Stimulated activated CD4-positive, alpha-beta T cell treated with anti-CD3 and anti-CD28 coated beads, Interleukin-15, amount 100 ng/mL, for 1 hour (primary cell): ENCODE measurements at places on chromosomes 7 and 10.

- no peak for DNase-seq
These were observed 25.2 kb upstream of the ING3 start for GRCh38 chr7:120925392-120925791.

GRCh38 chr7:42022056-42022455 is 215.0 kb downstream of the GLI3 start:
- no peak for DNase-seq

DNA sequence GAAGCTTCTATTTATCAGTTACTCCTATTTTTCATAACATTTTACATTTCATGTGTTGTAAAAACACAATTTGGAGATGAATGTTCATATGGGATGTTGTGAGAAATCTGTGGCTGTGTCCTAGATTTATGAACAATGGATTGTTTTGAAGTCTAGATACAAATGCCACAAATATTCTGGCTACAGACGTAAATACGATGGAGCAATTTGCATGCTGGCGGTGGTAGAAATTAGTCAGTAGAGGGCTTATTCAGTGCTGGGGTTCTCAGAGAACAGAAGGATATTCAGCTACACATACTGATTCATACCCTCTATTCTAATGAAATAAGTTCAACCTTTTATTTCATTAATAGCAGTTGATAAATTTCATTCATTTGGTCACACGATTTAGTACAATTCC is 48.8 kb downstream of the PLPP4 start:
- no peak for DNase-seq

- DNase-seq = no peak
These were observed 88.8 kb upstream of the MDFIC start for GRCh38 chr7:114832906-114833595.

- DNase-seq = no peak
These were observed 224.2 kb upstream of the NPY start for GRCh38 chr7:24059775-24060174.

- no peak for DNase-seq
These were observed 41.2 kb downstream of the TBC1D12 start for GRCh38 chr10:94443549-94443948.

- no peak for DNase-seq
These were observed 27.8 kb downstream of the ADCY1 start for GRCh38 chr7:45601816-45602540.

DNA sequence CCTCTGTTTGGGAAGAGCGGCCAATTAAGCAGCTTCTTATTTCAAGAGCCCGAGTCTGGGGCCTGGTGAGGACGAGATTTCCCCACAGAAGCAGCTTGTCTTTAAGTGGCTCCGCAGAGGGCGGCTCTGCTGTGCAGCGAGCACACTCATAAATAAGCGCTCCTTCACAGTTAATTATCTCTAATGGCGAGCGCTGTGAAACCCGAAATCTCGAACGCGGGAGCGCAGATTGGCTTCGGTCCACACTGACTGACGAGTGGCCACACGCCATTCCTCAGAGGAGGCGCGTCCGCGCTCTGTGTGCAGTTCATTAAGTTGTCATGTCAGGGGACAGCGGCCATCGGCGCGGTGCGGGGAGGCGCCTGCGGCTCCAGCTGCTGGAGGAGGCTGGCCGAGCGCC is 560.9 kb downstream of the DNAJB6 start:
- DNase-seq = no peak

- no peak for DNase-seq
These were observed 7.7 kb upstream of the CPVL start for GRCh38 chr7:29154076-29154475.

GRCh38 chr10:125595911-125596310 is 87.1 kb downstream of the TEX36 start:
- DNase-seq = no peak

- DNase-seq = no peak
These were observed 5.8 kb upstream of the MMP21 start for GRCh38 chr10:125781374-125781773.

DNA sequence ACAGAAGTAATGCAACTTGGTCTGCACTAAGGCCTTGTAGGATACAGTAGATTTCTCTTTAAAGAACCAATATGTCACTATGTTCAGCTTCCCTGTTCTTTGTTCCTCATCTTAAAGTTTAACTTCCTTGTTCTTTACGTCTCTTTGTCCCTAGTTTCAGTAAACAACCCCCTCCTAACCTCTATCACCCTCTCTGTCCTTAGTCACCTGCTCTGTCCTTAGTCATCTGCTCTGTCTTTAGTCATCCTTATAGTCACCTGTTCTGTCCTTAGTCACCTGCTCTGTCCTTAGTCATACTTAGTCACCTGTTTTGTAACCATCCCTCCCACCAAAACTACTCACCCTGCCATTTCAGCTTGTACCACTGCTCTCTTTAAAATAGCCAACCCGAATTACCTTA is 144.6 kb upstream of the TMEM106B start:
- DNase-seq = no peak

- DNase-seq = no peak
These were observed 528.3 kb downstream of the PHTF2 start for GRCh38 chr7:78326876-78327275.

- no peak for DNase-seq
These were observed 104.0 kb downstream of the SLIT1 start for GRCh38 chr10:97081621-97082235.

DNA sequence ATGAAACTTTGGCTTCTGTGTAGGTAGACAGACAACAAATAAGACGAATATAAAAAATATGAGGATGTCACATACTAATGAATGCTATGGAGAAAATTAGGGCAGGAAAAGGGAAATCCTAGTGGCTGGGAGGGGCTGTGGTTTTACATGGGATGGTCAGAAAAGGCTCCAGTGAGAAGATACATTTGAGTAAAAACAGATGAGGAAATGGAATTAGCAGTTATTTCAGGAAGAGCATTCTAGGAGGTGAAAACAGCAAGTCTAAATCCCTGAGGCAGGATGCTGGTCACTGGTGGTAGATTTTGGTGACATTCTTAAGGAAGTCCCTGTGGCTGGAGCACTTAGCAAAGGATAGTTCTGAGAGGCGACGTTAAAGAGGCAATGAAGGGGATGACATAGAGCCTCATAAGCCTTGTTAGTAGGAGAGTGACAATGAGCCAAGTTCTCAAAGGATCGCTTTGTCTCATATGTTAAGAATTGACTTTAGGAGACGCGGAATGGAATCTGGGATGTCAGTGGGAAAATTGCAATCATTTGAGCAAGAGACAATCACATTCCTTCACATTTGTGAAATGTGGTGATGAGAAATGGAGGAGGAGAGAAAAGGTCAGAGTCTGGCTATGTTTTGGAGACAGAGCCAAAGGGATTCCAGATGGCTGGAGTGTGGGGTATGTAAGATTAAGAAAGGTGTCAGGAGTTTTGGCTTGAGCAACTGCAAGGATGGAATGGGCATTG is 384.7 kb upstream of the FZD8 start:
- DNase-seq = no peak

DNA sequence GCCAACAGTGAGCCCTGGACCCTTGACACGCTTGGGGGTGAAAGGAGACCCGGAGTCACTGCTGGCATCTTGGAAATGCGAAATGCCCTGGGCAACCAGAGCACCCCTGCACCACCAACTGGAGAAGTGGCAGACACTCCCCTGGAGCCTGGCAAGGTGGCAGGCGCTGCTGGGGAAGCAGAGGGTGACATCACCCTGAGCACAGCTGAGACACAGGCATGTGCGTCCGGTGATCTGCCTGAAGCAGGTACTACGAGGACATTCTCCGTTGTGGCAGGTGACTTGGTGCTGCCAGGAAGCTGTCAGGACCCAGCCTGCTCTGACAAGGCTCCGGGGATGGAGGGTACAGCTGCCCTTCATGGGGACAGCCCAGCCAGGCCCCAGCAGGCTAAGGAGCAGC is 98.5 kb downstream of the TACC2 start:
- no peak for DNase-seq

DNA sequence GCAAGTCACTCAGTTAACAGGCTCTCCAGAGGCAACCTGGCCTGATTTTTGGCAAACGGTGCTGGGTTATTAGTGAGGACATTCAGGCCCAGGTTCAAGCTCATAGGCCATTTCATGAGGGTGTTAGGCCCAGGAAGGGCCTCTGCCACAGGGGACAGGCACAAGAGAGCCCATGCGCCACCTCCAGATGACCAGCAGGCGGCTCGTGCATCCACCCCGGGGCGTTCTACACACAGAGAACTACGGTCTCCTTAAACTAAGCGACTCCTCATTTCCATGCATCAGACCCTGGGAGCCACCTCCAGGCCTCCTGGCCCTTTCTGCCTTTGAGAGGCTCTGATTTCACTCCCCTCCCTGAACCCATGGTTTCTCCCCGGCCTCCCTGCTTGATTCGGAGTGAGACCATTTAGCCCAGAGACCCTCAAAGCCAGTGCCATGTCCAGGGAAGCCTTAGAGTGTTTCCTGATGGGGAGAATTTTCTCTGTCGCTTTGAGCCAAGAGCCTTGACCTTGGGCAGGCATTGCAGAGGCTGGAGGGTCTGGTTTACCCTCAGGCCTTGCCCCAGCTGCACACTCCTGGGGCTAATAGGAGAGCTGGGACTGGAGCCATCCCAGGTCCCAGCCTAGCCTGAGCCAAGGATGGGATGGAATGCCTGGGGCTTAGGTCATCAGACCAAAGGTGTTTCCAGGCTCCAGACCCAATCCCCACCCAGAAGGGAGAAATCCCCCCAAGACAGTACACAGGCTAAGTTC is 188.0 kb downstream of the GRID1 start:
- DNase-seq = no peak

DNA sequence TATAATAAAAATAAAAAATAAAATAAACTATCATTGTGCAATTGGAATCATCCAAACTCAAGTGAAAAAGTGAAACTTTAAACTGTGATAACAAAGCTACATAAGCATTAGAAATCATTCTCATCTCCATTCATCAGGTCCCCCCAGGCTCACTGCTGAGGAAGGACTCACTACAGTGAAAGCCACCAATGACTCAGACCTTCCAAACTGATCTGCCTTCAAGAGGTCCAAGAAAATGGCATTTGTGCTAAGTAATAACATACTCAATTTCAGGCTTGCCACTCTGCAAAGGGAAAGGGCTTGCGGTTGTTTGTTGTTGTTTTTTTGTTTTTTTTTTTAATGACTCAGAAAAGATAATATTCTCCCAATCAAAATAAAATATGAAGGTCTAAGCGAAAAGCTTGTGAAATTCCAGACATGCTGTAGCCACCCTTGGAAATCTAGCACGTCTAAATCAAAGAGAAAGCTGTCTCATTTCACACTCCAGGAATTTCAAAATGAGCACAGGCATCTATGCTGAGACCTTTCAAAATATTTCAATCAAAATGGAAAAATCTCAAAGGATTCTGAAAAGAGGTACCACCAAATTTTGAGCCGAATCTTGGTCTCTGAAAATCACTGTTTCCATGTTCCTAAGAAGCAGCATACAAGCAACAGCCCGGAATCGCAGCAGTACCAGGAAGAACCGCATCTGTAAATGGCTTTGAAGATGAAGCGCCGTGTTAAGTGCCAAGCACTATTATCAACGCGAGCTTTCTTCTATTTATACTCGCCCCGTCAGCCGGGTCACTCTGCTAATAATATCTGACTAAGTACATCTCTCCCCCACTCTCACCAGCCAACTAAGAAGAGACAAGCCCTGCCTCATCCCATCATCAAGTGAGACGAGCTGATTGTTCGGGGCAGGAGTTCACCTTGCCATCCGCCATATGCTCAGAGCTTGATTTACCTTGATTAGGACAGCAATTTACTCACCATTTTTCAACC is 13.5 kb downstream of the SFMBT2 start:
- DNase-seq = no peak

- no peak for DNase-seq
These were observed at the start of gene ADIRF for GRCh38 chr10:86968271-86968993. Gene ADIRF, plus strand, starts transcription at chr10:86968482. Its CDS starts 63 bp downstream, at chr10:86968545.

DNA sequence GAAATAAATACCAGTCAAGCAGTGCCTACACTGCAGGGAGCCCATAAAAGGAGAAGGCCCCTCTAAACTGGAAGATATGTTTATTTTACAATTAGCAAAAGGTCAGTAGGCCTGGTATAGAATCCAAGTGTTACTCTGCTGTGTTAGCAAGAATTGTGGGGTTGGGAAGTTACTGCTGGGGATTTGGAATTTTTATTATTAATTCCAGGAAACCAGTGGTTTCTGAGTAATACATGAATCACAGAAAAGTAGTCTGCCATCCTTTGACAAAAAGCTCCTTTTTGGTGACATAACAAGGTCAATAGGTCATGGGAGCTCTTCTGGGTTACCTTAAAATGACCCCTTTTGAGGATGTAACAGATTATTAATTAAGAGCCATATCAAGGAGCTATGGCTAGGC is 67.4 kb downstream of the ZNF92 start:
- no peak for DNase-seq

GRCh38 chr7:70392256-70392876 is 739.6 kb upstream of the GALNT17 start:
- DNase-seq = no peak

DNA sequence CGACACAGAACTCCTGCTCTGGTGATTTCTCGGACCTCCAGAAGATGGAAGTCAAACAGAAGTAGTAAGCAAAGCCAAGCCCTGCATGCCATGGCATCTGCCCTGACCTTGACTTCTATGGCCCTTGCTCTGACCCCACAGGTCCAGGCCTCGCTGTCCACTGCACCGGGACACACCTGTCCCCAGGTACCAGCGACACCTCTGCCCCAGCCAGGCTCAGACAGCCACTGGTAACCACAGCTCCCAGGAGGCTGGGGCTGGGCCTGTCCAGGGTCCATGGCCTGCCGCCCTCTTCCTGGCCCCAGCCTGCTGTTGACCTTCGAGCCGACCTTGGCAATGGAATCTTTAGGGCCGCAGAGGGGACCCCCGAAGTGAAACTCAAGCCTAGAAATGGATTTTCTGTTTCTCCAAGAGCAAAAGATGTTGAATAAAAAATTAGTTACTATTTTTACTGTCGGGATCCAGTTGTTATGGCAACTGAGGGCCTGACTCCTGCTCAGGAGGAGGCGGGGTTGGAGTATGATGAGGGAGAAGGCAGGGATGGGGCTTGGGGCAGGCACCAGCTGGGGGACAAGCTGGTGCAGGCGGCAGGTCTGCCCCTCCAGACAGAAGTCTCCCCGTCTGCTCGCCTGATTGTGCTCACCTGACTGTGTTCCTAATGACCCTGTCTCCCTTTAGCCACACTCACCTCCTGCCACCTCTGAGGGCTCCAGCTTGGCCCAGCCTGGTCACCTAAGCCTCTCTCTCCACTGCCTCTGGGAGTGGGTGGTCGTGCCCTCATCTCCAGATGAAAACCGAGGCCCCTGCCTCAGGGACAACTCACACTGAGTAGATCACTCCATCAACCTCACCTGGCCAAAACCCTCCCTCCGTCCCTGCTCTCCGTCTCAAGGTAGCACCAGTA is 4.1 kb upstream of the MMD2 start:
- no peak for DNase-seq

GRCh38 chr10:105656856-105657255 is 1015.8 kb downstream of the SORCS3 start:
- no peak for DNase-seq

GRCh38 chr7:44735403-44736165 is 13.1 kb upstream of the ZMIZ2 start:
- no peak for DNase-seq

DNA sequence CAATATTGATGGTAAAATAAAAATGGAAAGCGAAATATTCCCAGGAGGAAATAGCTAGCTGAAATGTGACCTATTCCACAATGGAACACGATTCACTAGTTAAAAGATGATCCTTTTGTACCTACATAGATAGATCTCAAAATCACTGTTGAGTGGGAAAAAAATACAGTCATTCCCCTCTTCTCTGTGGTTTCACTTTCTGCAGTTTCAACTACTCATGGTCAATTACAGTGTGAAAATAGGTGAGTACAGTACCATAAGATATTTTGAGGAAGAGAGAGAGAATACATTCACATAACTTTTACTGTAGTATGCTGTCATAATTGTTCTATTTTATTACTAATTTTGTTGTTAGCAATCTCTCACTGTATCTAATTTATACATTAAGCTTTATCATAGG is 56.0 kb upstream of the COL13A1 start:
- DNase-seq = no peak
